ENCODE measurements at places on chromosomes 4 and X.

GRCh38 chr4:129823105-129823504, 727.2 kb downstream of the C4orf33 start:
- no peak for DNase-seq

DNA sequence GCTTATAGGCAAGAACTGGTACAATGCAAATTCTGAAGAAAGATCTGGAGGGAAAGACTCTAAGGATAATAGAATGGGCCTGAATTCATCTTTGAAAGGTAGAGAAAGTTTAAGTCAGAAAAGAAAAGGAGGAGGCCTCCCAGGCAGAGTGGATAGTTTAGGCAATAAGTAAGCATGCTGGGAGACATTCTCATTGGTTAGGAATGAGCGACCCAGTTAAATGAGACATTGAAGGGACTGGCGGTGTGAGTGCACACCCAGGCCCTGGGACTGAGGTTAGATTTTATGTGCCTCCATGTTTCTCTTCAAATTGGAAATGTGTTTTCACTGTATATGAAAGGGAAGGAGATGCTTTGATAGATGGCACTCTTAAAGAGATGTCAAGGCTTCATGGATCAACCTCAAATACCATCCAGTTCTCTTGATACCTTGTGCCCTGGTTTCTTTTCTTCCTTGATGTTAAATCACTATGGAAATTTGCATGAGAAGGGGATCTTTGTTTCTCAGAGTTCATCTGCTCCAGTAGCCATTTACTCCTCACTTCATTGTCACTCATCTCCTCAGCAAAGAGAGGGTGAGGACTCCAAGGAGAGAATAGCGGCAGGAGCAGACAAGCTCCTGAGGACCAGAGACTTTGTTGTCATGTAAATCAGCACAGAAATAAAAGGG, 584.2 kb upstream of the INTU start:
- no peak for DNase-seq

DNA sequence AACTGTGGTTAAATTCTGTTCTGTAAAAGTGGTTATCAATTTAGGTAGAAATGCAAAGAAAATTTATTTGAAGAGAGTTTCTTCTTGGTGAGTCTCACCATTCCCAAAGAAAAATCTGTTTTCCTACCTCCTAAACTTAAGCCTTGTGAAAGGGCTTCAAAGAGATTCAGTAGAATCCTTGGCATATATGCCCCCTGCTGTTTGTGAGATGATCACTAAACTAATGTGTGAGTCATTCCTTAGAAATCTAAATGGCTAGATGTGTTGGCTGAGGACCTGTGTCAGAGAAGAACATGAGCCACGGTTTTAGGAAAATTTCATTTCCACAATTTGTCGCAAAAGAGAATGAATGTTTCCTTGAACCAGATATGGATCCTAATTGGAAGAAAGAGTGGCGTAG, 260.9 kb downstream of the SLC7A11 start:
- DNase-seq, result no peak

DNA sequence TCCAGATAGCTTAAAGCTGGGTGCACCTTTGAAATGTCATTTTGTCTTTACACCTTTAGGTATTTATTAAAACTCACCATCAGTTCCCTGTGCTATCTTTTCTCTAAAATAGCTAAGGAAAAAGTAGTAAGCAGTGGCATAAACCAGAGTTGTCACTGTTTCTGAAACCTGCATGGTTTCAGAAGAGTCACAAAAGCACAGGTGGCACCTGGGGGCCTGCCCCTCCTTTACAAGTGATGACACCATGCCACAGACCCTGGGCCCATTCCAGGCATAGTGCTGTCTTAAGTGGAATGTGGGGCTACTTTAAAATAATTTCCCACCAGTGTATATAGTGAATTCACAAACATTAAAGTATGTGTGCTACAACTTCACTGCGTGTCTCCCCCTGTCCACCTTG, 47.8 kb downstream of the DCUN1D4 start:
- DNase-seq, result no peak

DNA sequence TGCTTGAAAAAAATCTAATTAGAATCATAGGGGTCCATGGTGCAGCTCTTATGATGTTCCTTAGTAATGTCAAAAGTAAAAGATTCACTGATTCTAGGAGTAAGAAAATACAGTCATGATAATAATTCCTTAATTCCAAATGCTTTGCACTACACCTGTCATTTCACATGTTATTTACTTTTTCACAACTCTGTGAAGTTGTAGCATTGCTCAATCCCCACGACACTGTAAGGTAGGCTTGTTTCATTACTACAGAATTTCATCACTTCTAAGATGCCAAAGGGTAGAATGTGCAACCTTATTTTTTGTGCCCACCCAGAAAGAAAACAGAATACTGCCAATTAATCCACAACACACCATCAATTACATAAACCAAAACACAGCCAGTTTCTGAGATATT, 46.1 kb upstream of the LNX1 start:
- DNase-seq, result no peak

DNA sequence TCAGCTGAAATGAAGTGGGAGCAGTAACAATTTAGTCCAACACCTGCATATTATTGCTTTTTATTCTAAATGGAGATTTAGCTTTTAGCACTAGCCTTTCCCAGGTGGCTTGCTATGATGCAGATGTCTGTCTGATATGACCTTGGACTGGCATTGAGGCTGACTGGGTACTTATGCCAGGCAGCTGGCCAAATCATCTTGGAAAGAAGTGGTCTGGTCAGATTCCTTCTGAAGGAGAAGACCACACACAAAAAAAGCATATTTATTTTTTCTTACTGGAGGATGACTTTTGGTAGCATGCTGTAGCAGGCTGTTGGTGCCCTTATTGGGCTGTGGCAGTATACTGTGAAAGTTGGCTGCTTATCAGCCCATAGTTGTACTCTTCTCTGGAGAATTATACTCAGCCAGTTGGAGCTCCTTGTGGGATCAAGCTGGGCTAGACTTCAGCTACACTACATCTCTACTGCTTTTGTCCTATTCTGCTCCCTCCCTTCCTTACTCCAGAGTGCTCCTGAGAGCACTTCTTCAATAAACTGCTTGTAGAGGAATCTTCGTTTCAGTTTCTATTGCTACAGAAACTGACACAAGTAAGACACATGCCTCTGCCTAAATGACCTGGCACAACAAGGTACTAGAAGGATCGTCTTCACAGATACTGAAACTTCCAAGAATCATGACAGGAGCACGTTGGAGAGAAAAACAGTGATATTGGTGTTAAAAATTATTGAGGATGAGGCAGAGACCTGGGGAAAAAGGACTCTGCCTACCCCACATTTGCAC, 196.8 kb upstream of the RPS6KA3 start:
- no peak for DNase-seq

DNA sequence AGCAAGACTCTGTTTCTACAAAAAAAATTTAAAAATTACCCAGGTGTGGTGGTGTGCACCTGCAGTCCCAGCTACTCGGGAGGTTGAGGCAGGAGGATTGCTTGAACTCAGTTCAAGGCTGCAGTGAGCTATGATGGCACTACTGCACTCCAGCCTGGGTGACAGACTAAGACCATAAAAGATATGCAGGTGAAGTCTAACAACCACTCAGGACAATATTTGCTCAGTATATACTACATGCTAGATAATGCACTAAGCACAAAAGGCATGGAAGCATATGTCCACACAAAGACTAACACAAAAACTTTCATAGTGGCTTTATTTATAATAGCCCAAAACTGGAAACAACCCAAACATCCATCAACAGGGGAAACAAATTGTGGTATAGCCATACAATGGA, 57.7 kb upstream of the TXK start:
- DNase-seq, result no peak

GRCh38 chr4:153266988-153267387, 62.7 kb downstream of the TRIM2 start:
- DNase-seq, result no peak

DNA sequence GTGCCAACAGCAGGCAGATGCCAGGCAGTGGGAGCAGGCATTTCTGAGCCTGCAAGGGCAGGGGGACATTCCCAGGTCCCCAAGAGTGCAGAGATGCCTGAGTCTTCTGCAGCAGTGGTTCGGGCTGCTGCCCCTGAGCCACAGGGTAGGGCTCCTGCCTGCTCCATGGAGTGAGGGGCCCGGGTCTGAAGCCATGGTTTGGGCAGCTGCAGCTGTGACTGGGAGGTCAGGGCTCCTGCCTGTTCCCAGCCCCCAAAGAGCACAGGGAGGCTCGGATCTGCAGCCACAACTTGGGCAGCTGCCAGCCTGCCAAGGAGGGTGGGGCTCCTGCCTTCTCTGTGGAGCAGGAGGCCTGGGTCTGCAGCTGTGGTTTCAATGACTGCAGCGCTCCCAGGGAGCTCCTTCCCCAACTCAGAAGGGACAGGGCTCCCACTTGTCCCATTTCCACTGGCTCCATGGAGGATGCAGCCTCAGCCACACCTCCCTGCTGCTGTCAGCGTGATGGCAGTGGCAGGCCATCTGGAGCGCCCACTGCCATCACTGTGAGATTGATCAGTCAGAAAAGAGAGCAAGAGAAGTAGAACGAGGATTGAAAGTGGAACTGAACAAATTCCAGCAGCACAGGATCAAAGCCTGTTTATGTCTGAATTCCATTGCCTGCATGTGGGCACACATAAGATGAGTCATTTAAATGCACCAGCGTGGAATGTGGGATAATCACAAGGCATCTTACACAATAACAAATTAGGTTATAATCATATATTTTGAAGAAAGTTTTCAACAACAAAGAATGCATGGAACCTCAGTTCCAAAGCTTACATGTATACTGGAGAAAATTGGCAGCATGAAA, 93.1 kb upstream of the CXorf51A start:
- no peak for DNase-seq

DNA sequence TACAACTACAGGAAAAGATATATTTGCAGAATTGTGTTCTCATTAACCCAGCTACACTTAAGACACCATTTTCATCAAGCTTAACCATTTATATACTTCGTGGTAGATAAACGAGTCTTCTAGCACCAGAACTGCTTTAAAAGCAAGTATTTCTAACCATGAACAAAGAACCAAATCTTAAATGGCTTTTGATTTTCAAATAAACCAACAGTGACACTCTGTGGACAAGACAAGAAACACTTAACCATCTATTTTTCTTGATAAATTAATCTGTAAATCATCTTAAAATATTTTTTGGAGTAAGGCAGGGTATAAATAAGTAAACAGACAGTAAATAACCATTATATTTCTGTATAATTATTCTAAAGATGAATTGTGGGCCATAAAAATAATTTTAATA, 10.2 kb downstream of the BEND2 start:
- DNase-seq, result no peak

DNA sequence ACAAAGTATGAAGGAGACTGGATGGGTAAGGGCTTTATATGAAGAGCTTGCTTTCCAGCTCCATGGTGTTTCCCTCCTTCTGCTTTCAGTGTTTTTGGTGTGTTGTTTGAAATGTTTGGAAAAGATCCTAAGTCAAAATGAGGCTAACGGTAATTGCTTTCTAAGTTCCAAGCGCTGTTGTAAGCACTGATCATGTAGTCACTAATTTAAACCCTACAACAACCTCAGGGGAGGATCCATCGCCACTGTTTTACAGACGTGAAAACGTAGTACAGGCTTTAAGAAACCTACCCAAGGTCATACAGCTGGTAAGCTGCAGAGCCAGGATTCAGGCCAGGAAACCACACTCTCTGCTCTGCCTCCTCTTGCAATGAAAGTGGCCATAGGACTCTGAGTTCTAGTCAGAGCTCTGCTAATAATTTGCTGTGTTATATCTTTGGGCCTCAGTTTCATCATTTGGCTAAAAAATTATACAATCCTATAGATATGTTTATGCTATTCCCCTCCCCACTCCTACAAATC, 102.9 kb upstream of the PGRMC2 start:
- DNase-seq, result no peak

- DNase-seq, result no peak
Observed at GRCh38 chr4:153063490-153063889, 127.4 kb downstream of the FHDC1 start.

DNA sequence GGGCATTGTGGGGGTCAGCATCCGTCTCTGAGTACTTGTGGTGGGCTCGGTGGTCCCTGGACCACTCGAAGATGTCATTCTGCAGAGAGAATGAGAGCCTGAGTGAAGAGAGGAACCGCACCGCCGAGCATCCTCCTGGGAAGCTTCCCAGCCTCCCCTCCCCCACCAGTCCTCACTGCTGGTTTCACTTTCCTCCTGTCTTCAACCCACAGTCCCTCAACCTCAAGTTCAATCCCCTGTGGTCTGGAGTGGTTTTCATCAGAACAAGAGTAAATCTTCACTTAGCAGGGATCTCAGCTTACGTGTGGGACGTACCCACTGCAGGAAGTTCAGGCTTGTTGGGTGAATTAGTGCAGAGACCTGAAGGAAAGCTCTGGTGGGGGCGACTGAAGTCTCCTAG, 117.8 kb downstream of the SCD5 start:
- no peak for DNase-seq

DNA sequence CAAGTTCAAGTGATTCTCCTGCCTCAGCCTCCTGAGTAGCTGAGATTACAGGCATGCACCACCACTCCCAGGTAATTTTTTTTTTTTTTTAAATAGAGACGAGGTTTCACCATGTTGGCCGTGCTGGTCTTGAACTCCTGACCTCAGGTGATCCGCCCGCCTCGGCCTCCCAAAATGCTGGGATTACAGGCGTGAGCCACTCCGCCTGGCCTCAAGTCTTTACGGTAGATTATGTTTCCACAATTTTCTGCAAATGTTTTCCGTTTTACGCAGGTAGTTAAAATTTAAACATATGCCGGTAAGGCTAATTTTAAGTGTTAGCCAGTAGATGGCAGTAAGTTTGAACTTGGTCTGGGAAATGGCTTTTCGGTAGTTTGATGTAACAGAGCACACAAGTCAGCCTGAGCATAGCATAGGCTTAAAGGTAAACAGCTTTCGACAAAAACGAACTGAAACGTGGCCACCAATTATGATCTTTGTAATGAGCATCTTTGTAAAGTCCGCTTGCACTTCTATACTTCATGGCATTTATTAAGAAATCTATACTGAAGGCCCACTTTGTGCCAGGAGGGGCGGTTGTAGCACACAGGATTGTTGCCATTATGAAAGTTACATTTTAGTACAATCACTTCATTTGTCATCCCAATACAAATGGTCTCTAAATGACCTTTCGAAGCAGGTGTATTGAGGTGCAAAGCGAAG, 31.1 kb downstream of the CCKAR start:
- peak; percentile 5 for DNase-seq

DNA sequence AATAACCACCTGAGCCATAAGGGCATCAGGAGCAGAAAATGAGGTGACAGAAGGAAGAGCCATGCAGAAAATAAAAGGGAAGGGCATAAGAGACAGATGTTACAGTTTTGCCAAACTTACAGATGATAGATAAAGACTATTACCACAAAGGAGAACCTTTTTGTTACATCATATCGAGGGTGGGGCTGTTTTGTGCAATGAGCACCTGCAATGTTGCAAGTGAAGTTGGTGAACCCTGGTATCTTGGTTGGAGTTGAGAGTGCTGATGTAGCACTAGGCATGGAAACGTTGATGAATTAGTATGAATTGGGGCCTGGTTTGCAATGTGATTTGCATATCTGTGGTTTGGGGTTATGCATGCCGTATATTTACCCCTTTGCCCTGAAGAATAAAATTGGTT, 119.8 kb upstream of the TEX13D start:
- DNase-seq, result no peak

DNA sequence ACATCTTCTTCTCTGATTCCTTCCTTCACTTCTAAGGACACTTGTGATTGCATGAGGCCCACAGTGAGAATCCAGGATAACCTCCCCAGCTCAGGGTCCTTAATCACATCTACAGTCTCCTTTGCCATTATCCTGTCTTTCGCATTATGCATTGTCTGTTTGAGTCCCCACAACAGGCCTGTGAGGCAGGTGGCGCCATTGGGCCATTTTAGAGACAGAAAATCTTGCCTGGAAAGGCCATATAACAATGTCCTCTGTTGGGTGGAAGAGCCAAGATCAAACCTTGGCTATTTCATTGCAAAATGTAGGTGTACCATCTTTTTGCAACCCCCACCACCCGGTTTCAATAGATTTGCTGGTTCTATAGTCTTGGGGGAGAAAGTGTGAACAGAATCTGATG, 11.8 kb upstream of the DCUN1D4 start:
- DNase-seq, result no peak

Measured in osteocyte (in vitro differentiated cells).